ENCODE measurements at places on chromosomes 11 and 22.

GRCh38 chr11:63510360-63511047 is 4.6 kb downstream of the LGALS12 start:
- DNase-seq, result peak; percentile 79

- DNase-seq, result no peak
Measured at GRCh38 chr11:18731949-18732821, 6.2 kb upstream of the IGSF22 start.

- no peak for DNase-seq
Measured at GRCh38 chr11:30107899-30108298, 91.1 kb upstream of the KCNA4 start.

GRCh38 chr11:121553389-121553788 is 100.6 kb upstream of the SORL1-AS1 start:
- no peak for DNase-seq

GRCh38 chr11:94308024-94308423 is 3.6 kb downstream of the IZUMO1R start:
- no peak for DNase-seq

DNA sequence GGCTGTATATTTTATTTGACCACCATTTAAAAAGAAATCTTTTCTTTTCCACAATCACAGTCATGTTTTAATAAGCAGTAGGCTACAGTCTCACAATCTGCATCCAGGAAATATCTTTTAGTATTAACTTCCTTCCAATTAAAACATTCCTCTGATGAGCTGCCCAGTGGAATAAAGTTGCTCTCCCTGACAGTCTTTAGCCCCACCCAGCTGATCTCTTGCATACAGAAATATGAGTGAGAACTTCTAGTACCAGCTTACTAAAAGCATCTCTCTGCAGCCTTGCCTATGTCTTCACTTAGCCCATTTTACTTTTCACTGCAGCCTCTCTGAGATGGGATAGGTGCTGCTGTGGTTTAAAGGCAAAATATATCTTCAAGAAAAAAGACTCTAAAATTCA is 143.4 kb upstream of the ANO3 start:
- DNase-seq, result no peak

GRCh38 chr11:122754553-122755322 is 83.6 kb upstream of the CRTAM start:
- no peak for DNase-seq

DNA sequence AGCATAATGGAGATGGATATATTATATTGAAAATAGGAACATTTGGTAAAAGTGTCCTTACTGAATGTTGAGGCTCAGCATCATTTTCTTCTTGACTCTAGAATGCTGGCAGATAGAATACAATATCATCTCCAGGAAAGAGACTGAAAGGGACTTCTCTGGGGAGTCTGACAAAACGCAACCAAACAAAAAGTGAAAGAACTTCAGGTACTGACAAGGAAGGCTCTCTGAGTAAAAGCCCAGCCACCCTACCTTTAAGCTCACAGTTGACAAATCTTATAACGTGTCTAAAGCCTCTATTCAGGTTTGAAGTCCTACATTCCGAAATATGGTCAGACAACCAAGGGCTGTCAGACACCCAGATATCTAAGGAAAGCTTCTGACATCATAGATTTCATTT is 590.8 kb downstream of the SOX6 start:
- DNase-seq, result no peak

- no peak for DNase-seq
Measured at GRCh38 chr11:134801570-134801969, 389.5 kb upstream of the B3GAT1 start.

- DNase-seq, result no peak
Measured at GRCh38 chr11:103993507-103993906, 42.9 kb upstream of the DDI1 start.

- DNase-seq, result no peak
Measured at GRCh38 chr22:50169774-50170341, 673 bp upstream of the PANX2 start.

- no peak for DNase-seq
Measured at GRCh38 chr11:102716527-102716926, 8.2 kb downstream of the MMP8 start.

- peak; percentile 77 for DNase-seq
Measured at GRCh38 chr11:82718307-82718706, 15.4 kb downstream of the FAM181B start.

GRCh38 chr11:35165423-35166368 is 26.7 kb downstream of the CD44 start:
- DNase-seq, result no peak

GRCh38 chr11:33552756-33553155 is 147.9 kb downstream of the C11orf91 start:
- DNase-seq, result no peak

- DNase-seq, result no peak
Measured at GRCh38 chr11:60222141-60222540, 20.8 kb downstream of the MS4A4E start.

GRCh38 chr11:34647532-34647931 is 26.6 kb downstream of the EHF start:
- DNase-seq, result no peak

DNA sequence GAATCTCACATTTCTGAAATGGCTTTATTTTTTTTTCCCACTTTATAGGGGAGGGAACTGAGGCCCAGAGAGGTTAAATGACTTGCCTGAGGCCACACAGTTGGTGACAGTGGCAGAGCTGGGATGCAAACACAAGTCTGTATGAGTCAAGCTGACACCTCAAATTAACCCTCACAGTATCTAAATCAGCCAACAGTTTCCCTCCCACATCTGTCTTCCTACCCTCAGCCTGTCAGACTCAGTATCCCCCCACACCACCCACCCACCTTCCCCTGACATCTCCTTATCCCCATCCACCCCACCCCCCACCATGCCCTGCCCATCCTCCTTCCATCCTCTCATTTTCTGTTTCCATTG is 95.2 kb downstream of the TP53I11 start:
- no peak for DNase-seq

DNA sequence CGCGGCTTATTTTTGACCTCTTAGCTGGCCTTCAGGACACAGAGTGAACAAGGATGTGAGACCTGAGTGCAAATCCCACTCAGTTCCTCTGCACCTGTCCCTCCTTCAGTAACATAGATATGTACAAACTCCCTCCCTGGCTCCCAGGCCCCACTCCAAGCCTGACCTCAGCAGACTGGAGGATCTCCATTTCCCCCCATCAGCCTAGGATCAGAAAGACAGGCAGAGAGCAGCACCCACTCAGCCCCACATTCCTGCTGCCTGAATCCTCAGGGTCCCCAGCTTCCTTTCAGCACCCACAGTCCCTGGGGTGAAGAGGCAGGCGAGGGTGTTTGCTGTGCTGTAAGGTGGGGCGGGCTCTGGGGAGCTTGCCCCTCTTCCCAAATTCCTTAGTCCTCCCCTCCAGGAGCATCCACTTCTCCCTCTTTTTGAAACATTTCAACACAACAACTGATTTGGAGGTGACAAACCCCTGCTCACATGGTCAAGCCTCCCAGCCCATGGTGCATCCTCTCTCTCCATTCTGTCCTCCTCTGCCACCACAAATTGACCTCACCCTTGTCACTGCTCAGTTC is 151.1 kb downstream of the FEZ1 start:
- no peak for DNase-seq

DNA sequence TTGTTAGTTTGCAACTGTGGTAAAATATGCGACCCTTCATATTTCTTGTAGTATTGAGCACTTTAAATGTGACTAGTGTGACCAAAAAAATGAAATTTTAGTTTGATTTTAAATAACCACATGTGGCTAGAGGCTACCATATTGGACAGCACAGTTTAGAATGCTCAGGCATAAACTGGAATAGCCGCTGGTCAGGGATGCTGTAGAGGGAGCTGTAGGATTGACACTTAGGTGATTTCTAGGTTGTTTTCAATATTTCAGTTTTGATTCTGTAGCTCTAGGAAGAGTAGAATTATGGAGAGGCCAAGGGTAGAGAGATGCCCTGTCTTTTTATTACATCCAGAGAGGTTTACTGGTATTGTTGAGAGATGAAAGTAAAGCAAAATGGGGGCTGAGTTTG is 10.8 kb upstream of the VSIG10L2 start:
- no peak for DNase-seq

DNA sequence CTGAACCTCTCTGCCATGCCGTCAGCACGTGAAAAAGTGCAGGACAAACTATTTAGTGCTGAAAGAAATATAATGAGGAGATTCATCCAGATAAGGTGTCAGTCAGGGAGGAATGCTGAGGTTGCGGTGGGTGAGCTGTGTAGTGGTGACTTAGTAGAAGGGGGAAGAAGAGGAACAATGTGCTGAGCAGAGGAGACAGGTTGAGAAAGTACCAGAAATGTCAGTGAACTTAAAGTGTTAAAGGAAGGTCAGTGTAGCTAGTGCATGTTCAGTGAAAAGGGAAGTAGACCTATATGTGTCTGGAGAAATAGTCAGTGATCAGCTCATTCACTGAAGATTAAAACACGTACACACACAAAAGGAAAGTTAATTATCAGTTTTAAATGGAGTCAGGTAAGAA is 237.6 kb upstream of the CCDC179 start:
- no peak for DNase-seq

- DNase-seq, result no peak
Measured at GRCh38 chr11:110986016-110986415, 259.5 kb upstream of the POU2AF2 start.

GRCh38 chr11:1277936-1278512 is 31.4 kb downstream of the TOLLIP start:
- no peak for DNase-seq

DNA sequence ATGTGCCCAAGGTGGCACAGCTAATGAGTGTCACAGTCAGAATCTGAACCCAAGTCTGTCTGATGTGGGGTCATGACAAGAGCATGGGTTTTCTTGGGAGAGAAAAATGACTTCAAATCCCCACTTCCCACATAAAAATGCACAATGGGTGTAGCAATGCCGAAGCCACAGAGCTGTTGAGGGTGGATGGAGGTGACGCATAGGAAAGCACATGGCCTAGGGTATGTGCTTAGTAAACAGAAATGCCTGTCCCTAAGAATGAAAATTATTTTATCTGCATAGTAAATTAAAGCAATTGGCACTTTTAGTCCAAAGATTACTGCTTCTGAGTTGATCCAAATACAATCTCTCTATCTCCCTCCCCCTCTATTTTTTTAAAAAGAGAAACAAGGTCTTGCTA is 10.9 kb downstream of the MICAL3 start:
- no peak for DNase-seq

DNA sequence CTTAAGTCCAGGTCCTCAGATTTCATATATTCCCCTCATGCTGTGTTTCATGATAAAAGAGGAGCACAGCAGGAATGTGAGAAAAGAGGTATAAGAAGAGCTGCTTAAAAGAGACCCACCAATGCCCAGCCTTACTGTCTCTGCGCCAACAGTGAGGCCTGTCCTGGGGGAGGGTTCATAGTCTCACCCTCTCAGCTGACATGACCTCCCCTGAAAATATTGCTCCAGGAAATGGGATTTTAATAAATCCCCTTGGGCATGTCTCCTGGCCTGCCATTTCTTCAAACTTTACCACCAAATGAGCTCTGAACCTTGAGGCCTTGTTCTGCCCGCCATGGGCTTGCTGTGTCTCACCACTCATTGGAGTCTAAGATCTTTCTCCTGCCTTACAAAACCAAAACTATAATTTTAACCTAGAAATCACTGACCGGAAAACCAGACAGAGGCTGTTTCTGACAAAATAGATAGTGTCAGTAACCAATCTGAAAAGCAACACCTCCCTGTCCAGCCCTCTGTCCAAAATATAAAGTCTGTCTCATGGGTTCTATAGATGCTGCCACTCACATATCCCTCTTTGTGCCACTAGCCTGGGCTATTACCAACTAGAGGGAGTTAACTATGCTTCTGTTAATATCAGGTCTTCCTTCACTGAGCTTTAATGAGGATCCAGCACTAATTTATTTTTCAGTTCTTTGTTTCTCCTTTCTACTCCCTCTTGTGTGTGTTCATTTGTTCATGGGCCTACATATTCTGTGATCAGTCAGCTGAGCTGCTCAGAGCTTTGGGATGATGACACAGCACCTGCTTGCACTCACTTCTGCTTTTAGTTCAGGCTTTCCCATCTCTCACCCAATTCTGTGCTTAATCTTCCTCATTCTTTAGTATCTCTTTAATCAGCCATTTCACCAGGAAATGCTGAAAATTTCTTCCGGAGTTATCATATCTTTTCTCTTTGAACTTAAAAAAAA is at the start of gene OR2AG2:
TSS of gene OR2AG2 (minus strand) at position 51 of the 968 bp plus-strand sequence. CDS start 3,019 bp downstream, outside the sequence.
- DNase-seq, result no peak

DNA sequence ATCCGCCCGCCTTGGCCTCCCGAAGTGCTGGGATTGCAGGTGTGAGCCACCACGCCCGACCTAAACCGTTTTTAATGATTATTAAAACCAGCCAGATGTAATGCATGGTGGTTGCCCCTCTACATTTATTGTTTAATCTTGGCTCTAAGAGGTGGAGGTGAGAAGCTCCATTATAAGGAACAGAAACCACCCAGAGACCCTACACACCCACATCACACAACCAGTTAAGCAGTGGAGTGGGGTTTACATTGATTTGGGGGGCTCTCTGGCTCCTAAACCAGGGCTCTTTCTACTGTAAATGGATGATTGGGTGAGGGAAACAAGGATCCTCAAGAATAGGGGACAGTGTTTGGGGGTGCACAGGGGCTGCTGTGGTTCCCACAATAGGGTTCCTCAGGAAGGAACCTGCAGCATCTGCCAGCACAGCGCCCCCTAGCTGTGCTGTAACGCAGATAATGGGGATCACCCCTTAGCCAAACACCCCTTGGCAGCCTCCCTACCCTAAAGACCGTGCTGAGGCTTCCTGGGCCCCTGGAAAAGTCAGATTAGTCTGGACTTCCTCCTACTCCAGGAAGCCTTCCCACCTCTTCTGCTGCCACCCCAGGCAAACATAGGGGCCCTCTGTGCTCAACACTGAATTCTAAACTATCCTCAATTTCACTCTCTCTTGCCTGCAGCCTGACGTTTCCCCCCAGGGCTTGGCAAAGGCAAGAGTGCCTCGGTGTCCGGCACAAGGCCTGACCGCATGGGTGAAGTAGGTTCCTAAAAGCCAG is 2.4 kb downstream of the MPST start:
- no peak for DNase-seq

GRCh38 chr11:62018981-62019664 is 51.7 kb upstream of the FTH1 start:
- DNase-seq, result no peak

DNA sequence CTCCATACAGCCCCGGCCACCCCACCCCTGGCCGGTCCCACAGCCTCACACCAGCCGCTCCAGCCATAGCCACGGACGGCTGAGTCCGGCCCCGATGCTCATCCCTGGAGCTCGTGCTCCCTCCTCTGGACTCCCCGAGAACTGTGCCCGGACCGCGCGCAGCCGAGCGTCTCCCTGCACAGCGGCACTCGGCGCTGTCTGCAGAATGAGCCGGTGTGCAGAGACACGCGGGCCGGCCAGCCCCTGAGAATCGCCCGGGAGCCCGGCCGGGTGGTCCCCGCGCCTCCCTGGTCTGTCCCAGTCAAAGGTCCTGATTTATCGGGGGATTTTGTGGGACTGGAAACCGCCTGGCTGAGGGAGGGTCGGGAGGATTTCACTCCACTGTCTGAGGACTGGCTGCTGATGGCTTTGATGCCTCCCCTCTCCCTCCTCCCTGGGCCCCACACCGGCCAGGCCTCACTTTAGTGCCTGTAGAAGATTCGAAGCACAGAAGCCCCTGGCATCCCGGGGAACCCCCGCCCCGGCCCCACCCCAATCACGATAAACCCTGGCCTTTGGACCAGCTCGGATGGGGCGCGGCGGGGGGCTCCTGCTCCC is 102.7 kb downstream of the BRD1 start:
- peak; percentile 2 for DNase-seq

All from C1 segment of cervical spinal cord (tissue), 14 donors.